Activated CD8-positive, alpha-beta T cell treated with anti-CD3 and anti-CD28 coated beads for 36 hours (primary cell): ENCODE measurements at places on chromosomes 11 and 22. TPM values are rescaled to one million over a fixed set of nuclear protein-coding genes. Genes with fewer than 3 reads are reported as not detected.
A peak's percentile ranks its signal among the peaks of the same experiment; 100 is the strongest.

The TREH gene
- total RNA-seq, result not detected

The KLHDC7B gene
- 6.8 TPM for total RNA-seq

GRCh38 chr11:128916681-128917080 lies 25.5 kb downstream of the KCNJ5 start:
- H3K27ac ChIP-seq, result no peak overlapping the region
- DNase-seq, result no peak
- H3K27me3 ChIP-seq, result peaks cover 7% of the 10 kb centered on the region
- H3K4me1 ChIP-seq, result peaks cover 4% of the 10 kb centered on the region
- no peak overlapping the region for H3K4me3 ChIP-seq
- no peaks in the 10 kb centered on the region for H3K36me3 ChIP-seq

DNA sequence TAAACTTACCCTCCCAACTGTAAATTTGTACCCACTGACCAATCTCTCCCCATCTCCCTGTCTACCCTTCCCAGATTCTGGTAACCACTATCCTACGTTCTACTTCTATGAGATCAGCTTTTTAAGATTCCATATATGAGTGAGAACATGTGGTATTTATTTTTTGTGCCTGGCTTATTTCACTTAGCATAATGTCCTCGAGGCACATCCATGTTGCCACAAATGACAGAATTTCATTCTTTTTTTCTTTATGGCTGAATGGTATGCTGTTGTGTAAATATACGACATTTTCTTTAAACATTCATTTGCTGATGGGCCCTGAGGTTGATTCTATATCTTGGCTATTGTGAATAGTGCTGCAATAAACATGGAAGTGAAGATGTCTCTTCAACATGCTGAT lies 74.7 kb upstream of the RRM1 start:
- H3K27ac ChIP-seq, result peak overlapping the region; percentile 36
- no peak overlapping the region for H3K4me3 ChIP-seq
- no peaks in the 10 kb centered on the region for H3K27me3 ChIP-seq
- peaks cover 27% of the 10 kb centered on the region for H3K36me3 ChIP-seq
- H3K4me1 ChIP-seq, result peaks cover 42% of the 10 kb centered on the region

The APOL2 gene
- total RNA-seq, result 49.7 TPM

The OR2AT4 gene
- not detected for total RNA-seq

GRCh38 chr11:119149786-119150275 lies 979 bp downstream of the ABCG4 start:
- H3K27me3 ChIP-seq, result peaks cover 26% of the 10 kb centered on the region
- peaks cover 12% of the 10 kb centered on the region for H3K4me1 ChIP-seq
- H3K36me3 ChIP-seq, result no peaks in the 10 kb centered on the region
- DNase-seq, result no peak

The DSCAML1 gene
- total RNA-seq, result 0.29 TPM

The NCF4 gene
- 2.5 TPM for total RNA-seq

- DNase-seq, result no peak
- no peak overlapping the region for H3K27ac ChIP-seq
- H3K4me1 ChIP-seq, result peaks cover 24% of the 10 kb centered on the region
These were observed 22.5 kb upstream of the TCF20 start for GRCh38 chr22:42292732-42293520.

The MYO7A gene
- 0.14 TPM for total RNA-seq

The MS4A3 gene
- not detected for total RNA-seq

- H3K4me1 ChIP-seq, result peaks cover 73% of the 10 kb centered on the region
- H3K4me3 ChIP-seq, result no peak overlapping the region
- peak; percentile 77 for DNase-seq
- no peaks in the 10 kb centered on the region for H3K27me3 ChIP-seq
- H3K27ac ChIP-seq, result peak overlapping the region; percentile 14
These were observed 6.4 kb downstream of the LTBP3 start for GRCh38 chr11:65551572-65552387.

The CD3D gene
- 316 TPM for total RNA-seq

DNA sequence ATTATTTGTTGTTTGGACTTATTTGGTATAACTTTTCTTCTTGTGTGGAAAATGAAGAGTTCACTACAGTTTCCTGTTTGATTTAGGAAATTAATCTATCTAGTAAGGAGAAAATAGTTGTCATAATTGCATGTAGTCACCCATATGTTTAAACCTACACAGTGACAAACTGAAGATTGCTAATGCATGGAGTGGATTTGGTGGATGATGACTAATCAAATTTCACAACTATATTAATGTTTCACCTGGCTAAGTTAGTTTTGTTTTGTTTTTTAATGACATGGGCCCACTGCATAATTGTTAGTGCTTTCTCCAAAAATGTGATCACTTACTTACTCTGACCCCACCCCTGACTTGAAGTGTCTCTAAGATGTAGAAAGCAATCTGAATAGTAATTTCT lies 170.6 kb downstream of the DYNC2H1 start:
- H3K4me1 ChIP-seq, result no peaks in the 10 kb centered on the region
- DNase-seq, result no peak
- no peak overlapping the region for H3K27ac ChIP-seq
- no peaks in the 10 kb centered on the region for H3K36me3 ChIP-seq
- no peaks in the 10 kb centered on the region for H3K27me3 ChIP-seq

DNA sequence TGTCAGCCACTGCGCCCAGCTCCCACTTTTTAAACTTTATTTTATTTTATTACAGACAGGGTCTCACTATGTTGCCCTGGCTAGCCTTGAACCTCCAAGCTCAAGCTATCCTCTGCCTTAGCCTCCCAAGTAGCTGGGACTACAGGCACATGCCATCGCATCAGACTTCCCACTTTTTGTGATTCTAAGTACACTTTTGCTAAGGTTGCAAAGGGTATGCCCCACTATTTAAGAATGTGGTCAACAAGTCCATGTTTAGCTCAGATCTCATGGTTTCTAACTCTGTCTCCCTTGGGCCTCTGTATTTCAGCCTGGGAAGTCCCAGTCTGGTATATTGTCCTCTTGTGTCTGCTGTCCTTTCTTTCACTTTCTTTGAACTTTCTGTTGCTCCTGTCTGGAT lies 35.3 kb downstream of the EXPH5 start:
- H3K27me3 ChIP-seq, result no peaks in the 10 kb centered on the region
- H3K4me3 ChIP-seq, result no peak overlapping the region
- peaks cover 19% of the 10 kb centered on the region for H3K4me1 ChIP-seq
- no peak overlapping the region for H3K27ac ChIP-seq
- DNase-seq, result no peak

GRCh38 chr11:102600666-102601065 lies 24.5 kb downstream of the MMP20 start:
- no peak for DNase-seq
- no peaks in the 10 kb centered on the region for H3K27me3 ChIP-seq
- no peaks in the 10 kb centered on the region for H3K36me3 ChIP-seq
- H3K4me3 ChIP-seq, result no peak overlapping the region

- H3K4me1 ChIP-seq, result no peaks in the 10 kb centered on the region
- peaks cover 3% of the 10 kb centered on the region for H3K27me3 ChIP-seq
- H3K36me3 ChIP-seq, result no peaks in the 10 kb centered on the region
- H3K4me3 ChIP-seq, result no peak overlapping the region
These were observed 55.6 kb downstream of the WT1 start for GRCh38 chr11:32379719-32380118.

The RIC3 gene
- 7.6 TPM for total RNA-seq

GRCh38 chr11:24615451-24616160 lies 118.8 kb downstream of the LUZP2 start:
- H3K27me3 ChIP-seq, result no peaks in the 10 kb centered on the region
- no peak overlapping the region for H3K27ac ChIP-seq
- H3K4me1 ChIP-seq, result no peaks in the 10 kb centered on the region
- no peak overlapping the region for H3K4me3 ChIP-seq
- DNase-seq, result no peak
- no peaks in the 10 kb centered on the region for H3K36me3 ChIP-seq

The SLC5A4 gene
- total RNA-seq, result not detected

DNA sequence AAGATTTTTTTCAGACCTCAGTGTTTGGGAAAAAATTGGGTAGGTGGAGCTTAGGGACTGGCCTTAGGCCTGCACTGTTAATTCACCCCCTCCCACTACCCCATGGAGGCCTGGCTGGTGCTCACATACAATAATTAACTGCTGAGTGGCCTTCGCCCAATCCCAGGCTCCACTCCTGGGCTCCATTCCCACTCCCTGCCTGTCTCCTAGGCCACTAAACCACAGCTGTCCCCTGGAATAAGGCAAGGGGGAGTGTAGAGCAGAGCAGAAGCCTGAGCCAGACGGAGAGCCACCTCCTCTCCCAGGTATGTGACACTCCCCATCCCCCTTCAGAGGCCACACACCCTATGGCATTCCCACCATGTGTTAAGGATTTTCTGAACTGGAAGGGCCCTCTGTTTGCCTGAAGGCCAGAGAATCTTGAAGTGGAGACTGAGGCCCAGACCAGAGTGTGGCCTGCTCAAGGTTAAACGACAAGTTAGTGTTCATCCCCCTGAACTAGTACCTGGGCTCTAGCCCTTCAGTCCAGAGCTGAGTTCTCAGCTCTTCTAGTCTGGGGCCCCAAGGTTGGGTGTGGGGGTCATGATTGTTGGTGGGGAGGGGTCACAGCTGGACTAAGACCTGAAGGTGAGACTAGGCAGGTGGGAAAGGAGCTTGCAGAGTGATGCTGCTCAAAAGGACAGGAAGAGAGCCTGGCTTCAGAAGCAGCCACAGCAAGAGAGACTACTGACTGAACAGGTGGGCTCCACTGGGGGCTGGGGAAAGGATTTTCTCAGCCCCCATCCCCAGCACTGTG lies 2.3 kb upstream of the FOLR1 start:
- no peaks in the 10 kb centered on the region for H3K4me1 ChIP-seq
- no peaks in the 10 kb centered on the region for H3K27me3 ChIP-seq
- no peak for DNase-seq
